ENCODE measurements at places on chromosomes 7 and 10.
A peak's percentile ranks its signal among the peaks of the same experiment; 100 is the strongest.

GRCh38 chr10:127081851-127082345, 114.5 kb downstream of the INSYN2A start:
- no peak for DNase-seq

DNA sequence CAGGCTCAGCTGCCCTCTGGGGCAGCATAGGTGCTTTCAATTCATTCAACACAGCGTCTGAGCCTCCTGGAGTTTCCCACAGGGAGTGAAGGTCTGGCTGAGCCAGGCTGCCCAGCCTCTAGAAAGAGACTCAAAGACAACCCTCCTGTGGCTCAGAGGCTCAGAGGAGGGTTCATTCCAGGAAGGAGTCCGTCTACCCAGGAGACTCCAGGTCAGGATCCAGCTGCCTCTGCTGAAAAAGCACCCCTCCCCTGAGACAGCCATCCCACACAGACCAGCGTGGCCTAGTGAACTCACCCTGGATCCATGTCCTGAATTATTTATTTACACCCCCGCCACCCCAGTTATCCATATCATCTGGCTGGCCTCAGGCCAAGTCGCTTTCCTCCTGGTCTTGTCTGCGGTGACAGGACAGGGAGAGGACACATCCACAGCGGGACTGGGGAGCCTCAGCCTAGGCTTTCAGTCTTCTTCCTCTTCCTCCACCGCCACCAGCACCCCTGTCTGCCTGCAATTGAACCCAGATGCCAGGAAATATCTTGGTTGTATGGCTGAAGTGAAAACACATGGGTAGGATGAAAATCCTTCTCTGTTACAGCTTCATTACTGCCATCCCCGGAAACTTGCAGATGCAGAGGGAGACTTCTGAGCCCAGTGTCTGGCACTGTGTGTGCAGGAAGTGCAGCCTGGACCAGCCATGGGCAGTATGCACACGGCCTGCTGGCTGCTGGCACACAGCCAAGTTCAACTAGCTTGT, 44.0 kb upstream of the COL13A1 start:
- DNase-seq, result peak; percentile 9

- no peak for DNase-seq
Observed at GRCh38 chr10:115979576-115979975, 293.4 kb downstream of the GFRA1 start.

DNA sequence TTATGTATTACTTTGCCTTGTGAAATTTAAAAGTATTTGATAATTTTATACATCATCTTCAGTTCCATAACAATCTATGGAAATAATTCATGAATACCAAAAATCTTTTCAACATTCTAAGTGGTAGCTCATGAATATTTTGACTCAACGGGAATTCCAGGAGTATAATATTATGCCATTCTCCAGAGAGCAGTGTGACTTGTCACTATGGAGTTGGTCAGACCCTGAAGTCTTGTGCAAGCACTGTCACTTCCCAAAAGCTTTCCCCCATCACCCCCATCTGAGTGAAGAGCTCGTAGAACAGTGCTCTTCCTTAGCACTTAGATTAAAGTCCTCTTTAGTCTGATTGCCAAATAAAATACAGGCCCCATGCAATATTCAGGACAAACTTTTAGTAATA, 29.4 kb upstream of the CCNJ start:
- no peak for DNase-seq

- peak; percentile 67 for DNase-seq
Observed at GRCh38 chr10:3811291-3811870, 26.4 kb upstream of the KLF6 start.

GRCh38 chr10:7649673-7650300, 17.0 kb downstream of the ITIH5 start:
- DNase-seq, result no peak

GRCh38 chr10:111297351-111297848, 220.6 kb downstream of the ADRA2A start:
- no peak for DNase-seq

GRCh38 chr10:96415891-96416554, 57.2 kb upstream of the OPALIN start:
- DNase-seq, result no peak

DNA sequence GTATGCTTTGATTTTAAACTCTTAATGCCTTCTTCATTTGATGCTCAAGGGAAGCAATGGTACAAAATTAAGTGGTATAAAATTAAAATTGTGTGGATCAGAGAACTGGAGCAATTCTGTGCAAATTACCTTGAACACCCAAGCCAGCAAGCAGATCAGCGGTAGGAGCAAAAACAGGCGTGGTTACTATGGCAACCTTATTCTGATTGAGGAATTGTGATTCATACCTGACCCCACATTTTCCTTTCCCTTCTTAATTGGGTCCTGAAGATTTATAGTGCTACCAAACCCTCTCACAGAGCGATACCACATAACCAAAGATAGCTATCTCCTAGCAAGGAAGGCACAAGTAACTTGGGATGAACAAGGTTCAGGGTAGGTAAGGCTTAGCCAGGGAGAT, 72.5 kb upstream of the FZD1 start:
- DNase-seq, result no peak

DNA sequence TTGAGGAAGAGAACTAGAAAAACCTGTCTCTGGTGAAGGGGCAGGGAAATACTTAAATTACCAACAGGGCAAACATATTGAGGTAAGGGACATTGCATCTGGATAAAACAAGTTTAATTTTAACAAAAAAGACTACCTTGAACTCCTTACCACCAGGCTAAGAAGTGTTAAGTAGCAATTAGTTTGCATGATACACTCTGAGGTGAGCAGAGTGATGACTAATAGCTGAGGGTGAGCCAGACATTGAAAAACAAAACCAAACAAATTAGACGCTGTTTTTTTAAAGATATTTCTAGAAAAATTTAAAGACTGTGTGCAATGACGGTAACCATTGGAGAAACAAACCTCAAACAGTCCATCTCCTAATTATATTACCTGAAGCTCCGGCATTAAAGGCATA, 105.9 kb downstream of the ANKRD7 start:
- DNase-seq, result no peak

DNA sequence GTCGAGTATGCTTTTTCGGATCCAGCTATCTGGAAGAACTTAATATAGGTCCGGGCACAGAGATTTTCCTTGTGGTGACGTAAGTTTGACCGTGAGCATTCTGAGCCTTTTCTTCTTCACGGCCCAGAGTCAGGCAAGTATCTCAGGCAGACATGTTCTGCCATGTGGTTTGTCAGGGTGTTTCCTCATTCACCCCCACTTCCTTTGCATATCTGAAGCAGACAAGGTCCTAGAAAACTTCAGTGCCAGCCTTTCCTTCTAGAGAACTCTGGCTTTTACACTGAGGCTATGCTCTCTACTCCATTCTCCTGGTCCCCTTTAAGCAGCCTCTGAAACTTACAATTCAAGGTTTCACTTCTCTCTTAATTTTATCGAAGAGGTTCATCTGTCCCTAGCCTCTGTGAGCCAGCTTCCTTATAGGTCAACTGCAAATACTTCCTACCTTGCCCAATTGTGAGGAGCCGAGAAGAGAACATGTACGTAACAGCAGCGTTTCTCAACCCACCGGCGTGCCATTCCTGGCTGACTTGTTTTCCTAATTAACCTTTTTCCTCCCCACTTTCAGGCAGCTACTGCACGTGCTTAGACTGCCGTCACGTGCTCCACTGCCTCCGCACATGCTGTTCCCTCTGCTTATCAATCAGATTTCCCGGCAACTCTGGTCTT, 47.3 kb downstream of the CDCA7L start:
- DNase-seq, result no peak

GRCh38 chr7:100016215-100016901, 962 bp downstream of the ZKSCAN1 start:
- peak; percentile 14 for DNase-seq

DNA sequence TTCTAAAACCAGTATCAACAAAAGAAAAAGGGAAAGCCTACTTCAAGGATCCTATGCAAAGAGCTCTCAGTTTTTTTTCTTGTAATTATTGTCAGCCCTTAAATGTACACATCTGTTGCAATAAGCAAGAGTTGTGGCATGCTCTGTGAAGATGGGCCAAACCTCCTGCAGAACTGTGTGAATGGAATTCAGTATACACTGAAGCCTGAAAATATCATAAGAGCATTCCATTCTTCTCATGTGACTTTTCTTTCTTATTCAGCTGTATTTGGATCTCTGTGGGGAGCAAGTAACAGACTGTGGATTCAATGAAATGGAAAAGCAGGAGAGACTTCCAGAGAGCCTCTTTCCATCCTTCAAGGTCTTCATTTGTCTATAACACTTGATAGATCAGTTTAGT, 130.7 kb downstream of the SAMD9 start:
- no peak for DNase-seq

- DNase-seq, result peak; percentile 42
Observed at GRCh38 chr10:132163278-132163765, 23.4 kb upstream of the DPYSL4 start.

- no peak for DNase-seq
Observed at GRCh38 chr7:104412911-104413310, 84.5 kb downstream of the LHFPL3 start.

DNA sequence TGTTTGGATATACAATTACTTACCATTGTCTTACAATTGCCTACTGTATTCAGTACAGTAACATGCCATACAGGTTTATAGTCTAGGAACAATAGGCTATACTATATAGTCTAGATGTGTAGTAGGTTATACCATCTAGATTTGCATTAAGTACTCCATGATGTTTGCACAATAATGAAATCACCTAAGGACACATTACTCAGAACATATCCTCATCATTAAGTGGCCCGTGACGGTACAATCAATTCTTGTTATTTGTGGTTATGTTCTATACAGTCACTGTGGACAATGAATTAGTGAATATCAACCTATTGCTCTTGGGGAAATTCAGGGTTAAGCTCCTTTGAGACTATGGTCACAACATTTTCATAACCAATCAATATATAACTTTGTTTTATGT, 75.6 kb downstream of the MICU1 start:
- no peak for DNase-seq

DNA sequence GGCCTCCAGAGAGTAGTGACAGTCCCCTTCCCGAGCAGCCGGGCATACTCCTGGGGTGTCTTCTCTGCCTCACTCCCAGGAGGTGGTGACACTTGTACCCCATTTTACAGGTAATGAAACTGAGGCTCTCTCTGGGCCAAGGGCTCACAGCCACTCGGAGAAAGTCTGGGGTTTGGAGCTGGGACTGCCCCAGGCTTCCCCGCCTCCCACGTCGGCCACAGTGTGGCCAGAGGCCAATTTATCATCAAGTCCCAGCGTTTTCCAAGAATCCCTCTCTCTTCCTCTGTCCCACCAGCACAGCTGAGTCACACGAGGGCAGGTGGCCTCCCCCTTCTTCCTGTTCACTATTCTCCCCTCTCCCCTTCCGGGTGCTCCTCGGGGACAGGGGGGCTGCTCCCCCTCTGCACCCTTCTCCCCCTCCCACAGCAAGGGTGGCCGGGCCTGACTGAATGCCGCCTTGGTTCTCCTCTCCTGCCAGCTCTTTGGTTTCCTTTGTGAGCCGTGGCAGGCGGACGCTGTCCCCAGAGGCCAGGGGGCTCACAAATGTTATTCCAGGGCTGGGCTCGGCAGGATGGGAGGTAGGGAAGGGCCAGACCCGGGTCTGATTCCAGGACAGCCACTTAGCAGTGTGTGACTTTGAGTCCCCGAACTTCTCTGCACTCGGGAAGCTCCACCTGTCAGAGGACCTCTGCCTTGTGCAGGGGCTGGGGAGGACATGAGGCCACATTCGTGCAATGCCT, 17.7 kb downstream of the CLIP2 start:
- no peak for DNase-seq

GRCh38 chr7:1011297-1012003, 28.5 kb downstream of the CYP2W1 start:
- DNase-seq, result no peak

GRCh38 chr7:156096771-156097538, 284.7 kb upstream of the SHH start:
- DNase-seq, result no peak

DNA sequence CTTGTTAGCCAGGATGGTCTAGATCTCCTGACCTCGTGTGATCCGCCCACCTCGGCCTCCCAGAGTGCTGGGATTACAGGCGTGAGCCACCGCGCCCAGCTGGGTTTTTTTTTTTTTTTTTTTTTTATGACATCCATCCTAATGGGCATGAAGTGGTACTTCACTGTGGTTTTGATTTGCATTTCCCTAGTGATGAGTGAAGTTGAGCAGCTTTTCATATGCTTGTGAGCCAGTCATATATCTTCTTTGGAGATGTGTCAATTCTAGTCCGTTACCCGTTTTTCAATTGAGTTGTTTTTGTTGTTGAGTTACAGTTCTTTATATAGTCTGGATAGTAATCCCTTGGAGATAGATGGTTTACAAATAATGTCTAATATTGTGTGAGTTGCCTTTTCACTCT, 127.7 kb downstream of the SMURF1 start:
- no peak for DNase-seq

- DNase-seq, result no peak
Observed at GRCh38 chr7:31022726-31023125, 29.4 kb upstream of the ADCYAP1R1 start.

DNA sequence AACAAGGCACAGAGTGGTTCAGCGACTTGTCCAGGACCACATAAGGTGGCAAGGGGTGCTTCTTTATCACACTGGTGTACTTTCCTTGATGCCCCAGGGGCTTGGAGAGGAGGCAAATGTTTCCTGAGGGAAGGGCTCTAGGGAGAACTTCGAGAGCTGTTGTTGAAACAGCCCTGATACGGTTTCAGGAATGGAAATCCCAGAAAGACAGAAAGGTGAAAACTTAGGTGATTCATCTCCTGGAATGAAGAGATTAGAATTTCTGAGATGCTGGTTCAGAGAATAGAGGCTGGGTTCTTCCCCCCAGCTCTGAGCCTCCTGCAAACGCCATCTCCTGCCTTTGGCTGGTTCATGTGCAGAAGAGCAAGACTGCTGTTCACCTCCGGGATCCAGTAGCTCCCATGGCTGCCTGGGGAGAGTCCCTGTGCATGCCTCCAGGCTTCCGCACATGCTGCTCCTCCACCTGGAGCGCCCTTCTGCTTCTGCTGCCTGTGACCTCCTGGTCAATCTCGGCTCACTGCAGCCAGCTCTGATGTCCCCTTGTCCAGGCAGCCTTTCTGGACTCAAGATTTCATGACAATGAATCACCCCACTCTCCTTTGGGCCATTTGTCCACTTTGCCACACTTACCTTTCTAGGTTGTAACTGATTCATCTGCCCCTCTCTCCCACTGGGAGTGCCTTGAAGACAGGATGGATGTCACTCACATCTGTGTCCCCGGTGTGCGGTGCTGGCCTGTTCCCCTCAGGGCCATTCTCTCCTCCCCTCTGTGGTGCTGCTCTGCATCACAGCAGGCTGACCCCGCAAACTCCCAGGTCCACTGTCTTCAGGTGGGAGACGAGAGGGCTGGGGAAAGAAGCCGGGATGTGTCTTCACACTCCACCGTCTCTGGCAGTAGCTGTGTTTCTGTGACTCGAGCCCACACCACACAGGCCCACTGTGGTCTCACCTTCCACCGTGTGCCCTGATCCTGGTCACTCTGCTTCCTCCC, 3.6 kb upstream of the CDH23 start:
- DNase-seq, result no peak

Measured in hematopoietic multipotent progenitor cell treated with erythropoietin and hydrocortisone succinate and interleukin-3 and kit ligand, for 15 days (in vitro differentiated cells).